ENCODE measurements at places on chromosomes 1 and 21.

DNA sequence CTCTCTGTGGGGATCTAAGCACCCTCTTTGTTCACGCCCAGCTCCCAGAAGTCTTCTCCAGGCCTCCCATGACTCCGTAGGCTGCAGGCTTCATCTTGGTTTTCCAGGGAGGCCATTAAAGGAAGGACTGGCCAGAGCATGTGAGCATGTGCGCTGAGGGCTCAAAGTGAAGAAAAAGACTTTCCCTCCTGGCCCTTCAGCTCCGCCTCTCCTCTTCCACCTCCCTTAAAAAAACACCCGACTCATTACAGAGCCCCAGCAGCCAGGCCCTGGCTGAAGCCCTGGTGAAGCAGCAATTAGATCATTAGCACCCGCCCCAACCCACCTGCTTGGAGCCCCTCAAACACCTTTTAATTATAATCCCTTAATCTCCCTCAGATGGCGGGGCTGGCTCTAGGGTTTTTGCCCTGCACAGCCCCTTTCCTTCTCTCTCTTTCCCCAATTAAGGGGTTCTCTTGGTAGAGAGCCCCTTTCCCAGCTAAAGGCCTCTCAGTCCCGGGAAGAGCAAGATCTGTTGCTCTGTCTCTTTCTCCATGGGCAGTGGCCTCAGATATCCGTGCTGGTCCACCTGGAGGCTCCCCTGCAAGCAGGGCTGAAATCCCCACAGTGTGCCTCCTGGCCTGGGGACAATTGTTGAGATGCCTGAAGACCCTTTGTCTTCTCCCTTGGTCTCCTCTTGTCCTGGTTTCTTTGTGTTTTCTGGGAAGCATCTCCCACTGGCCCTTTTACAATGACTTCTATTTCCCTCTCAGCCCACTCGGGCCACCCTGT lies 30.5 kb downstream of the RHBG start:
- DNase-seq, result no peak

DNA sequence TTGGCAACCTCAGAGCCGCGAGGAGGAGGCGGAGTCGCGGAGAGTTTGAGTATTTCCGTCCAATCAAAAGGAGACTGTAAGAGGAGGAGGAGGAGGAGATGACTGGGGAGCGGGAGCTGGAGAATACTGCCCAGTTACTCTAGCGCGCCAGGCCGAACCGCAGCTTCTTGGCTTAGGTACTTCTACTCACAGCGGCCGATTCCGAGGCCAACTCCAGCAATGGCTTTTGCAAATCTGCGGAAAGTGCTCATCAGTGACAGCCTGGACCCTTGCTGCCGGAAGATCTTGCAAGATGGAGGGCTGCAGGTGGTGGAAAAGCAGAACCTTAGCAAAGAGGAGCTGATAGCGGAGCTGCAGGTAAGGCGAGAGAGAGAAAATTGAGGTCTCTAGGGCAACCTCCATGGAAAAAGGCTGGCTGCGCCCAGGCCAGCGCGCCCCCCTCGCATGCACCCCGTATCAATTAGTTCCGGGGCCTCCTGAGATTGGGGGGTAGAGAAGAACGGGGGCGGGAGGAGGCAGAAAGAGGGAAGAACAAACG lies at the start of gene PHGDH:
Gene PHGDH (plus strand): TSS at position 131 of the 538 bp plus-strand sequence. CDS start 89 bp downstream, at position 220.
- DNase-seq, result peak; percentile 92

- peak; percentile 90 for DNase-seq
These were observed 43.5 kb downstream of the RRAGC start for GRCh38 chr1:38815903-38816627.

- no peak for DNase-seq
These were observed 53.2 kb downstream of the RIPK4 start for GRCh38 chr21:41713495-41714281.

GRCh38 chr1:158053276-158053675 lies 59.8 kb downstream of the KIRREL1 start:
- no peak for DNase-seq

DNA sequence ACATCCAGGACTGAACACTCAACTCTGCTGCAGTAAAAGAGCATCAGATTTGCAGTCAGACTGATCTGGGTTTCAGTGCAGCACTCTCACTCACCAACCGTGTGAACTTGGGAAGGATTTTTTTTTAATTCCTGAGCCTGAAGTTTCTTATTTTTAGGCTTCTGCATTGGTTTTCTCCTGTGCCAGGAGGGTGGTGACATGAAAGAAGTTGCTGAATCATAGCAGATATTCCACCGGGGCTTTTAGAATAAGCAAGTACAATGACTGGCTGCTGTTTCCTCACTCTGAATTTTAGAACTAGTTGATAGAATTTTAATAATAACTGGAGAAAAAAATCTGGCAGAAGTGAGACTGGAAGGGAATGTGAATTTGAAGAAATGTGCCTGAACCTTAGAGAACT lies 11.6 kb downstream of the ADAM30 start:
- DNase-seq, result no peak

DNA sequence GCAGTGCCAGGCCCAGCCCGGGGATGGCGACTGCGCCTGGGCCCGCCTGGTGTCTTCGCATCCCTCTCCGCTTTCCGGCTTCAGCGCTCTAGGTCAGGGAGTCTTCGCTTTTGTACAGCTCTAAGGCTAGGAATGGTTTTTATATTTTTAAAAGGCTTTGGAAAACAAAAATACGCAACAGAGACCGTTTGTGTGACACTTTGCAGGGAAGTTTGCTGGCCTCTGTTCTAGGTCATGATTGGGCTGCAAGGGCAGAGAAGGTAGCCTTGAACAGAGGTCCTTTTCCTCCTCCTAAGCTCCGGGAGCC lies 719 bp downstream of the SOD1 start:
- DNase-seq, result peak; percentile 38

GRCh38 chr21:45974073-45975019 lies 7.2 kb upstream of the COL6A1 start:
- DNase-seq, result no peak

- no peak for DNase-seq
These were observed 1582.2 kb downstream of the MRPL39 start for GRCh38 chr21:24025101-24025500.

DNA sequence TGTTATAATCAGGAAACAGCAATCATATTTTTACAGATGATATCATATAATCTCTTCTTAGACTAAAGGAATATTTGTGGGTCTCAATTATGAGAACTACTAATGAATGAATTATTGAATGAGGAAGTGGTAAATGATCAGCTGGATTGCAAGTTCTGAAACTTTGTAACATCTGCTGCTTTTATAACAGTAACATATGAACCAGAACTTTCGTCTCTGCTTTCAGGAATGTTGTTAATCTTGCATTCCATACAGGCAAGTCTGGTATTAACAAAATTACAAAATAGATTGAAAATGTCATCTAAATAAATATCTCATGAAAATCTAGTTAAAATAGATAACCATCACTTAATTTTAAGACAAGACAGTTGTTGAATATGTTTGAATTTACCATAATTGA lies 110.5 kb upstream of the COL11A1 start:
- no peak for DNase-seq

DNA sequence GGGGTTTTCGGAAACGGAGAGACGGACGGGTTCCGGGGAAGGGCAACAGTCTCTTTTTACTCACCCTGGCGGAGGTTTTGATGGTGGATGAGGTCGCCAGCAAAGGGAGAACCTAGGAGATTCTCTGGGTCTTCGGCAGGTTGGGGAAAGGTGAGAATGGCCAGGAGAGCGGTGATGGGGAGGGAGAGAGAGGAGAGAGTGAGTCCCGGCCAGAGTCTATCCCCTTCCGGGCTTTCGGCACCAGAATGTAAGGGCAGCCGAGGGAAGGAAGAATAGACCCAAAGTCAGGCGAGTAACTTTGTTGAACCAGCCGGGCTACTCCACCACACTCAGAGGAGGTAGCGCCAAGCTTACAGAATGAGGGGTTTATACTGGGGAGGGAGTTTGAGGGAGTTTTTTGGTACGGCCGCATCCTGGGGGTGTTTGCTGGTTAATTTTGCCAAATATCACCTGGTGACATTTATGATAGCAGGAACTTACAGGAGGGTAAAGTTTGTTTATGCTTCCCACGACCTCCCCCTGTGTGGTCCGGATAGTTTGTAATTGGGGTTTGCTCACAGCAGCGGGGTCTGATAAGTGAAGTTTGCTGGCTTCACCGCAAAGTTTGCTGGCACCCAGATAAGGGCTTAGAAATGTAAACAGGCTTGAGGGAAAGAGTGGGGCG lies 141.1 kb upstream of the ETV3 start:
- DNase-seq, result no peak

DNA sequence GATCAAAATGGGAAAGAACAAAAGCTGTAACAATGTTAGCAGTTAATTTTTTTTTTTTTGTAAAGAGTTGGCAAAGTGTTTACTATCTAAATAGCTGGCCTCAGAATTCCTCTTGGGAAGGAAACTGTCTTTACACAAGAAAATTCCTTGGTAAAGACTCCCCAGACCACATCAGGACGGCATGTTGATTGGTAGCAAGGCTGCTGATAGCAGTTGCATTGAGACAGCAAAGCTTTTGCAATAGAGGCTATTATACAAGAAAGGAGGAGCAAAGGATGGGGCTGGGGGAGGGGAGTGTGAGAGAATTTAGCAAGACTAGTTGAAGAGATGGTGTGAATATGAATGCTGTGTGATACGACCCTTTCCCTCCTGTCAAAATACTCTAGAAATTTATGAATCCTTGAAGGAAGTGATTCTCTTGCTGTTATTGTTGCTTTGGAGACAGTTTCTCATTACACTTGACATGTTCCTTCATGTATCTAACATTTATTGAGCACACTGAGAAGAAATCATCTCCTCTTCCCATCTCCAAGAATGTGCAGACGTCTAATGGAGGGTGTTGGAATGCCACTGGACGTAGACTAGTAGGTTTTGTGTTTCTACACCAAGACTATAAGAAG lies 355.6 kb downstream of the SIPA1L2 start:
- DNase-seq, result no peak

DNA sequence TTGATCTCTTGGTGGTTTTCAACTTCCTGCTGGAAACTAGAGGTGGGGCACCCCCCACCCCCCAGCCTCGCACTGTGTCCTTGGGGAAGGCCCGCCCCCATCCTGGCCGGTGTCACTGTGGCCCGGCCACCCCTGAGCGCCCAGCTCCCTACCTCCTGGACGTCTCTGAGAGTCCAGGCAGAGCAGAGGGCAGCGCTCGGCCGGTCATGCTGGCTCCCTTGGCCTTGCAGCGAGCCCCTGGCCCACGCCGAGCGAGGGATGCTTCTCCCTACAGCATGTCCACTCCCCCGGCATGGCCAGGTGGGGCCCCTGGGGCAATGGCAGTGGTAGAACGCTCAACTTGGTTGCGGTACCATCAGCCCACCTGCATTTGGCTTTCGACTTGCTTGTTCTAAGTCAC lies 28.7 kb upstream of the TRAPPC10 start:
- DNase-seq, result no peak

GRCh38 chr1:12496154-12496961 lies 121.7 kb downstream of the DHRS3 start:
- DNase-seq, result peak; percentile 44

Measured in KBM-7 (cell line).